ENCODE measurements at places on chromosomes 7 and 10. TPM values are rescaled to one million over a fixed set of nuclear protein-coding genes. Genes with fewer than 3 reads are reported as not detected.

- peak; percentile 68 for DNase-seq
Observed at GRCh38 chr10:47047577-47048525, 136.6 kb downstream of the PTPN20 start.

DNA sequence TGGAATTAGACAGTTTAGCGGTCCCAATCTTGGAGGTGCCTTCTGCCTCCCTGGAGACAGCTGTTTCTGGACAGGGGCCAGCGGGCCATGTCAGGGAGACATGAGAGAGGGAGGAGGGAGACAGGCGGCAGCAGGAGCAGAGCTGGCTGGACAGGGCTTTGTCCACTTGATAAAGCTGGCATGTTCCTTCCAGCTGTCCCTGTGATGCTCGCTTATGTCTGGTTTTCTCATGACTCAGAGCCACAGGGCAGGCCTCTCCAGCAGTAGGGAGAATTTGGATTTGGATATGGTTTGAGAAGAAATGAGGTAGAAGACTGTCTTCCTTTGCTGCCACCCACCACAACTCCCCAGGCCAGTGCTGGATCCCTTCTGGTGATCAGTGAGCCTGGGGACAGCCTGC is 51.7 kb upstream of the SORCS3 start:
- no peak for DNase-seq

- DNase-seq: no peak
Observed at GRCh38 chr10:48762064-48763042, 77.7 kb downstream of the WDFY4 start.

GRCh38 chr7:128774029-128774689 is 1.4 kb downstream of the OPN1SW start:
- no peak for DNase-seq

DNA sequence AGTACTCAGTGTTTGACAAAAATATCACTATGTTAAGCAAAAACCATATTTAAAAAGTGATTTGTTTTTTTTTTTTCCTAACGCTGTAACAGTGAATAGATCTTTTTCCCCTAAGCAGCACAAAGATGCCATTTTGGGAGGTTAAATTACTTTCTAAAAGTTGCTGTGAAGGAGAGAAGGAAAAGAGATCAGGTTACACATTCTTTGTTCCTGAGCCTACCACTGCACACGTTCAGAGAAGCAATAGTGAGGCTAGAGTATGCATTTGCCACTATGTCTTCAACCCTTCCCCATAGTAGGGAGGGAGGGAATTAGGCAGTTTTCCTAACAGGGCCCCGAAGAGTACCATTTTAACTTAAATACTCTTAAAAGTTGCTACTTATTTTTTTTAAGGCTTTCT is 38.9 kb downstream of the BMPR1A start:
- no peak for DNase-seq

DNA sequence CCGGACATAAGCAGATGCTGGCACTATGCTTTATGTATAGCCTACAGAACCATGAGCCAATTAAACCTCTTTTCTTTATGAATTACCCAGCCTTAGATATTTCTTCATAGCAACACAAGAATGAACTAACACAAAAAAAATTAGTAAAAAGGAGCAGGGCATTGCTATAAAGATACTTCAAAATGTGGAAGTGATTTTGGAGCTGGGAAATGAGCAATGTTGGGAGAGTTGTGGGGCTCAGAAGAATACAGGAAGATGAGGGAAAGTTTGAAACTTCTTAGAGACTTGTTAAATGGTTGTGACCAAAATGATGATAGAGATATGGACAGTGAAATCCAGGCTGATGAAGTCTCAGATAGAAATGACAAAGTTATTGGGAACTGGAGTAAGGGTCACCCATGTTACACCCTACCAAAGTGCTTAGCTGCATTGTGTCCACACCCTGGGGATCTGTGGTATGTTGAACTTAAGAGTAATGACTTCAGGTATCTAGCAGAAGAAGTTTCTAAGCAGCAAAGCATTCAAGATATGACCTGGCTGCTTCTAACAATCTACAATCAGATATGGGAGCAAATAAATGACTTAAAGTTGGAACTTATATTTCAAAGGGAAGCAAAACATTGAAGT is 24.2 kb downstream of the PNLIPRP3 start:
- no peak for DNase-seq

GRCh38 chr10:62233356-62234076 is 35.1 kb downstream of the RTKN2 start:
- DNase-seq: no peak

DNA sequence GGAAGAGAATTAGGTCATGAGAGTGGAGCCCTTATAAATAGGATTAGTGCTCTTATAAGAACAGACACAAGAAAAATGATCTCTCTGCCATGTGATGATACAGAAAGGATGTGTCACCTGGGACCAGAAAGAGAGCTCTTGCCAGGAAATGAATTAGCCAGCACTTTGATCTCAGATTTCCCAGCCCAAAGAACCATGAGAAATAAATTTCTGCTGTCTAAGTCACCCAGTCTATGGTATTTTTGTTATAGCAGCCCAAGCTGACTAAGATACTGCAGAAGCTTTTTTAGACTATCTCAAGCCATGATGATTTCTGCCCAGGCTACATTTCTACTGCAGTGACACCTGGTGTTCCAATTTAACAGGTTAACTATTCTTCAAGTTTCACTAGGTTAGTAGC is 84.8 kb downstream of the RSU1 start:
- no peak for DNase-seq

DNA sequence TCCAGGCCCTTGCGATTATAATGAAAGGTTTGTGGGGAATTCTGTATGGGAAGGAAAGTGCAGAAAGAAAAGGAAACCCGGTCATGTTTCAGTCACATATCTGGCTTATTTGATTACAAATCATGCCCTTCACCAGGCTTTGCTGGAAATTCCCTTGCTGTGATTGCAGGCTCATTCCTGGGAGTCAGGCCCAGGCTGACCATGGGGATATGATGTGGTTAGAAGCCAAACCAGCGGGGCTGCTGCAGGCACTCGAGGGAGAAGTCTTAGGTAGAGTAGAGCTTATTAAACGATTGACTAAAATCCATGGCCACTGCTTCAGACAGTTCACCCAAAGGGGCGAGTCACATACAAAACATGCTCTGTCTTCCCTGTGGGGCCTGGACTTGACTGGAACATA is 16.2 kb downstream of the PKD1L1 start:
- DNase-seq: no peak

- DNase-seq: peak; percentile 72
Observed at GRCh38 chr10:29948881-29949355, 110.5 kb downstream of the JCAD start.

DNA sequence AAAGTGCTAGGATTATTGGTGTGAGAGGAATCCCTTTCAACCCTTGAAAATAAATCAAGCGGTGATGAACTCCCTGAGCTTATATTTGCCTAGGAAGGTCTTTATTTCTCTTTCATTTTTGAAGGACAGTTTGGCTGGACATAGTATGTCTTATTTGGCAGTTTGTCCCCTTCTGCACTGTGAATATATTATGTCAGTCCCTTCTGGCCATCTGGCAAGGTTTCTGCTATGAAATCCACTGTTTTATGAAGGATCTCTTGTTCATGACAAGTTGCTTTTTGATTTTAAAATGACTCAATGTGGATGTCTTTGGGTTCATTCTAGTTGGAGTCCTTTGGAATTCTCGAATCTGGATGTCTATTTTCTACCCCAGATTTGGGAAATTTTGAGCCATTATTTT is 21.7 kb upstream of the MCM10 start:
- DNase-seq: no peak

DNA sequence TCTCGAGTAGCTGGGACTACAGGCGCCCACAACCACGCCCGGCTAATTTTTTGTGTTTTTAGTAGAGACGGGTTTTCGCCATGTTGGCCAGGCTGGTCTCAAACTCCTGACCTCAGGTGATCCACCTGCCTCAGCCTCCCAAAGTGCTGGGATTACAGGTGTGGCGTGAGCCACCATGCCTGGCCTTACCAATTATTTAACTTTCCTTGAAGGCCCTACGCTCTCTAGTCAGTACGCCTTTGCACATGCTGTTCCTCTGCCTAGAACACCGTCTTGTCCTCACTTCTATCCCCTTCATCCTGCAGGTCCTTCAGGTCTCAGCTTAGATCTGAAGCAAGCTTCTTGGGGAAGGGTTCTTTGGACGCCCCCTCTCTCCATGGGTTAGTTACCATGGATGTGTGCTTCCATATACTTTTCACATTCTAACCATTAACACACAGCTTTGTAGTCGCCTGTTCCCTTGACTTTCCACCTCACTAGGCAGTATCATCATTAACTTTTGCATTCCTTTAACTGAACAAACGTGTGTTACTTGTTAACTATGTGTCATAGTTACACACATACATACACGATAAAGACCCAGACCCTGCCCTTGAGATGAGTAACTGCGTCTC is 592 bp upstream of the ATP6V1F start:
- DNase-seq: no peak

GRCh38 chr7:140541513-140542227 is 62.4 kb upstream of the MKRN1 start:
- no peak for DNase-seq

DNA sequence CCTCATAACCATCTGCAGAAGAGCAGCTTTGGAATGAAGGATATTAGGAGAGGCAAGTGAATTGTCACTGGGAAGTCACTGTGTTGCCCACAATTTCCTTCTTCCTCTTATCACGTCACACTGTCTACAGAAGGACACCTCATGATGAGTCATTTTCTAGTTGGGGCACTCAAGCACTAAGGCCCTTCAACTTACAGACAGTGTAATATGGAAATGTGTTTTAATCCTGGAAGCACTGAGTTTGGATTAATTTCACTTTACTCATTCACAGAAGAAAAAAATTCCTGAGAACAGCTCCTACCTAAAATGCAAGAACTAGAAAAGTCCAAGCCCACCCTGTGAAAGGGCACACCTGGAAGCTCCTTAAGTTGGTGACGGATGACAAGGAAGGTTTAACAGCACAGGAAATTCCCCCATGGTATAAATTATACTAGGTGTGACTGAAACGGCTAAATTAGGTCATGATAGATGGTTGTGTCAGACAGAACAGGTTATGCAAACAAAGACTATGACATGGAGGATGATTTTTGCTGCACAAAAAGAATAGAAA is 56.6 kb downstream of the PARD3 start:
- DNase-seq: no peak

GRCh38 chr10:78458983-78459638 is 425.4 kb downstream of the RPS24 start:
- no peak for DNase-seq

GRCh38 chr7:29471444-29472138 is 92.0 kb upstream of the PRR15 start:
- no peak for DNase-seq

- no peak for DNase-seq
Observed at GRCh38 chr7:85883-86515, 106.4 kb upstream of the FAM20C start.

- DNase-seq: no peak
Observed at GRCh38 chr10:26085549-26085948, 131.0 kb upstream of the GAD2 start.

GRCh38 chr7:91570560-91570959 is 306.3 kb downstream of the FZD1 start:
- DNase-seq: no peak

DNA sequence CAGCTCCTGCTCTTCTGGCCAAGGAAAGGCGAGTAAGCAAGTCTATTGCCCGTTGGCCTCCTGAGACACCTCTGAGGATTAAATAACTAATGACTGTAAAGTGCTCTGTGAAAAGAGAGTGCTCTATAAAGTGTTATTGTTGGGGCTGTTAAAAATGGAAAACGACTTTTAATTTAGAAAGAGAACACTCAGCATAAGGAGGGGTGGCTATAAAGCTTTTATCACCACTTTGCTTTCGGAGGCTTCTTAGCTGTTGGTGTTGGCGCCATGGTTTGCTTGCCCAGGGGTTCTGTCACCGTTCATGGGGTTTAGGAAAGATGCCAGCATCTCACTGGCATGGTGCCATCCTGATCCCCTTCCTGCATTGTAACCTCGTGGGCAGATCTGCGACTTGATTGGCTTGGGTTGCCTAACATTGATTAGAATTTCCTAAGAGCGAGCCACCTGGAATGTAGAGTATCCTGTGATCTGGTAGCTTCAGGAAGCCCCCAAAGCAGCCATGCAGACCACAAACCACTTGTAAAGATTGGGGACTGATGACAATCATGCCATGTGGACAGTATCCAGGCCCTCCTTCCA is 509.9 kb downstream of the LRMDA start:
- no peak for DNase-seq

DNA sequence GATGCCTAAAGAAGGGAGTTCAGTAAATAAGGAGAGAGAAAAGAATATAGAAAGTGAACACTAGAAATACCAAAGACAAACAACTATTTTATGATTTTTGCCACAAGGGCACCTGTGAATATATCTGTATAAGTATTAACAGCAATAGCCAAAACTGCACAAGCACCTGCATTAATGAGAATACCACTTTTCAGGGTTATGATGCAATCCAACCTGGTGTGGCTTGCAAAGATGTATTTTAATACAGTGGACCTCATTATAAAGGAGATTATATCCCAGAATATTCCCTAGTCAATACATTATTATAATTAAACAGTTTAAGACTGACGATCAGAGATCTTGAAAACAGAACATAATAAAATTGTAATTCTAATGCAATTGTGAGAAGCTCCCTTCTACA is 4.0 kb downstream of the BRAF start:
- no peak for DNase-seq

DNA sequence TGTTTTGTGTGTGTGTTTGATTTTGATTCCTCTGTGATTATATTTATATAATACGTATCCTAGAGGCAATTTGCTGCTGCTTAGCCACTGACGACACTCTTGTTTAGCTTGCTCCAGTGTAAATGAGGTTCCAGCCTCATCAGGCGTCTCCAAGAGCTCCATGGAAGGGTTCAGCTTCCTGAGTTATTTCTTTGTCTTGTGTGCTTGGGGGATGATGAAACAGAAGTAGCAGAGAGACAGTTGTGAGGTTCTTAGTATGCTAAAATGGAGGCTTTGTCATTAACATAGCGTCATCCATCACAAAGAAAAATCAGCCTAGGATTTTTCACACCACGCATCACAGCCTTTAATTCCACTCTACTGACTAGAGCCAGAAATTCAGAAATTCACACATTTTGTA is 85.1 kb downstream of the KLF6 start:
- no peak for DNase-seq

GRCh38 chr7:106071356-106071998 is 40.6 kb downstream of the SYPL1 start:
- no peak for DNase-seq

- no peak for DNase-seq
Observed at GRCh38 chr7:135562720-135563119, 5.0 kb downstream of the NUP205 start.

- no peak for DNase-seq
Observed at GRCh38 chr10:5645375-5645774, 21.0 kb downstream of the ASB13 start.

- DNase-seq: no peak
Observed at GRCh38 chr10:67802767-67803538, 35.0 kb downstream of the DNAJC12 start.

GRCh38 chr7:143882020-143882603 is 19.9 kb downstream of the TCAF1 start:
- DNase-seq: peak; percentile 86

Gene PSMC2
- 116 TPM for total RNA-seq

Gene IL6
- total RNA-seq: not detected

Gene RPEL1
- total RNA-seq: not detected

Gene NPTX2
- 4.2 TPM for total RNA-seq
